Caki2 (cell line): ENCODE measurements at places on chromosomes 7 and 10. TPM values are rescaled to one million over a fixed set of nuclear protein-coding genes. Genes with fewer than 3 reads are reported as not detected.
A peak's percentile ranks its signal among the peaks of the same experiment; 100 is the strongest.

DNA sequence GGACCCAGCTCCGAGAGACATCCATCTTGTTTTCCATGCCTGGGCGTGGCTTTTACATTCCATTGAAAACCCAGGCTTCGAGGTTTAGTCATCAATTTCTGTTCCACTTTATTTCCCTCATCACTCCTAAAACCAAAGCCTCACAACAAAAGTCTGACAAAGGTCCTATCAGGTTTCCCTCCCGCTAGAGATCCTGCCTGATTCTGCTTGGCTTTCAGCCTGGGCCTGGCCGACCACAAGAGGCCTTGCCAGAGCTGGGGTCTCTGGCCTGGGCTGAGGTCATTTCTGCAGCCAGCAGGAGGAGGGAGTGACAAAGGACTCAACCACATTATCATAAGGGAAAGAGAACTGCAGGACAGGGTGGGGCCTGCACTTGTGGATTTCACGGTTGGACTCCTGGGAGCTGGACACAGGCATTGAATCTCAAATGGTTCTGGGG is 167.0 kb downstream of the FANK1 start:
- peak; percentile 96 for DNase-seq

- no peak for DNase-seq
Observed at GRCh38 chr7:158470336-158470735, 117.3 kb downstream of the PTPRN2 start.

Gene PLAC9
- not detected in 2 replicates for total RNA-seq

GRCh38 chr10:123517901-123518300 is 148.3 kb upstream of the GPR26 start:
- no peak for DNase-seq

GRCh38 chr7:74356589-74357315 is 67.5 kb downstream of the CLIP2 start:
- no peak for DNase-seq

DNA sequence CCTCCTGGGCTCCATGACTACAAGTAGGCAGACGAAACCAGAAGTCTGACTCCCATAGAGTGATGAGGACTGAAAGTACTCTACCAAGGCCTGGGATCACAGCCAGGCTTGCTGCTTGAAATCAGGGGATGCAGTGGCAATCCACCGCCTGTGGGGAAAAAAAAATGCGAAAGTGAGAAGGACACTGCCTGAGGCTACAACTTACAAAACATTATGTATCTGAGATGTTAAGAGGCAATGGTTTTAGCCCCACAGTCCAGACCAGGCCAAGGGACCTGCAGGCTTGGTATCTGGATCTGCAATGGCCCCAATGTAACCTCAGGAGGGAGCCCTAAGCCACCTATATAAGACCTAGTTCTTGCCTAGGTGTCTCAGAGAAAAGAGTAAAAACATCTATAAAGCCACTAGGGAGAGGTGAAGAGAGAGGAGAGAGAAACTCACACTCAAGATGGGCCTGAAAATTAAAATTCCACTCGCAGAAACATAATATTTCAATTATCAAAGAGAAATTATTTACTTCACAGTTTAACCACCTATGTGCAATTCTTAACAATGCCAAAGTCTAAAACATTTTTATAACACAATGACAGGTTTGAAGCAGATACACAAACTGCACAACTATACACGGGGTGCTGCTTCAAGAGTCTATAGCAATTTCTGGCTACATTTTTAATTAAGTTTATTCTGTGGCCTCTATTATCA is 13.9 kb downstream of the DNAJC1 start:
- DNase-seq = peak; percentile 44

- DNase-seq = no peak
Observed at GRCh38 chr7:23343806-23344475, 44.8 kb downstream of the MALSU1 start.

- DNase-seq = peak; percentile 41
Observed at GRCh38 chr10:132311338-132311939, 3.7 kb upstream of the STK32C start.

DNA sequence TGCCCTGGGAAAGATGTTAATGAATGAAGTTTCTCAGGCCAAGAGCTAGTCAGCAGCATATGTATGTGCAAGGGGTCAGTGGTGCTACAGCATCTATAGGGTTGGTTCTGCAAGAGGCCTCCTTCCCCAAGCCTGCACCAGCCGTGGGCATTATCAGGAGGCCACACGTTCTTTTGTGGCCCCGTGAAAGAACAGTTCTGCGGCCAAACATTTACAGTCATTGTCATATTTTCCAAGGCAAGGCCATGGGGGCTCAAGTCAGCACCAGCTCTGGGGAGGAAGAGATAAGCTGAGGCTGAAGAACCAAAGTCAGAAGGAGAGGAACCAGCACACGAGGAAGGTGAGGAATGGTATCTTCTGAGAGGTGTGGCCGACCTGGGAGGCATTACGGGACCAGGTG is 54.4 kb upstream of the TMEM72 start:
- no peak for DNase-seq

DNA sequence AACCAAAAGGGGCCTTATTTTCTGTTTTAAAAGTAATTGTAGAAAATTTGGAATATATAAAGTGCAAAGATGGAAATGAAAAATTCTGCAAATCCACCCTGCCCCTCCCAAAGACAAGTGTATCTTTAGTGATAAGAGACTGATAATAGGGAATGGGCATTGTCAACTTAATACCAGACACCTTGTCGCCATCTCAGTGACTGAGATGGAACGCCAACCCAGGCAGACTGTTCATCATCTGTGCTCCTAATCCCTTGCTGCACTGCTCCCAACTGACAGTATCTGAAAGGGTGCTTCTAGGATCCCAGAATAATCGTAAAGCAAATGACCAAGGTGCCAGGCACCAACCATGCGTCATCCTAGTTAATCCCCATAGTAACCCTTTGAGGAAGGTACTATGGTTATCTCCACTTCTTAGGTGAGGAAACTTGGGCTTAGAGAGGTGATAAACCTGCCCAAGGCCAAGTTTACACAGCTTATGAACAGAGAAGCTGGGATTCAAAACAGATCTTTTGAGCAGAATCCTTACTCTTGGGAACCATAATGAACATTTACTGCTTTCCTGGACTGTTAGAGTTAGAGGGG is 583.7 kb downstream of the GATA3 start:
- DNase-seq = no peak

- DNase-seq = no peak
Observed at GRCh38 chr10:25616903-25617592, 317.0 kb upstream of the MYO3A start.

DNA sequence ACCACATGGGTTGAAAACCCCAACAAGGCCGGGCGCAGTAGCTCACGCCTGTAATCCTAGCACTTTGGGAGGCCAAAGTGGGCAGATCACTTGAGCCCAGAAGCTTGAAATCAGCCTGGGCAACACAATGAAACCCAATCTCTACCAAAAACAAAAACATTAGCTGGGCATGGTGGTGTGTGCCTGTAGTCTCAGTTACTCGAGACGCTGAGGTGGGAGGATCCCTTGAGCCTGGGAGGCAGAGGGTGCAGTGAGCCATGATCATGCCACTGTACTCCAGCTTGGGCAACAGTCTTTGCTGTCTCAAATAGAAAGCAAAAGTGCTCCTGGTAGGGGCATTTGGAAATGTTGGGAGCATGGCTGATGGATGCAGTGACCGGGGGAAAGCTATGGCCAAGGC is 209.6 kb upstream of the PLXNA4 start:
- DNase-seq = no peak

GRCh38 chr7:24786941-24787340 is 29.7 kb upstream of the GSDME start:
- DNase-seq = peak; percentile 94
